ENCODE measurements at places on chromosomes 5 and 9.

DNA sequence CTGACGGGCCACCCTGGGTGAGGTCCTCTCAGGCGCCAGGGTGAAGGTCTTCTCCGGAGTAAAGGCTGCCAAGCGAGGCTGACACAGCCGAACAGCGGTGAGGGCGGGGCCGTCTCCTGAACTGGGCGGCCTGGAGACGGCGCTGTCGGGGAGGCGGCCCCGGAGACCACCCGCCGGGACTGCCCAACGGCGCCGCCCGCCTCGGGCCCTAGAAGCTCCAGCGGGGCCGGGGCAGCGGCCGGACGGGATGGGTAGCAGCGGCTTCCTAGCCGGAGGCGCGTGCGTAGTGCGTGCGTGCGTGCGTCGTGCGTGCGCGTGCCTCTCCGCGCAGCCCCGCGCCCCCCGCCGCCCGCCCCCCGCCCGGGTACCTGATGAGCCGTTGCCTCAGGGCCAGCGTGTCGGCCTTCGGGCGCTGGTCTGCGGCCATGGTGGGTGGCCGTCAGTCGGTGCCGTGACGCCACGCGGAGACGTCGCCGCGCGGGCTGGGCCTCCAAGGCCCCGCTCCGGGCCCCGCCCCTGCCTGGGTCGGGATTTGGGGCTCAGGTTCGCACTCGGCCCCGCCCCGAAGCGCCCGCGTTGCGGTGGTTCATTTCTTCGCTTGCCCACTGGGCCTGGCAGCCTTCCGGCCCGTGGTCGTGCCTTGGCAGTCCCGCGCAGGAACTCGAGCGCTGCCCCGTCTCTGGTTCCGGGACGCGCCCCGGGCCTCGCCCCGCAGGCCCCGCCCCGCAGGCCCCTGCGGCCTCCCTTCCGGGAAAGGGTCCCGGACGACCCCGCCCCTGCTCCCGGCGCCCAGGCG, at the start of gene PHYKPL:
TSS of gene PHYKPL (minus strand) at position 679 of the 796 bp plus-strand sequence. CDS start at position 427, 252 bp downstream.
- peak; percentile 86 for DNase-seq

DNA sequence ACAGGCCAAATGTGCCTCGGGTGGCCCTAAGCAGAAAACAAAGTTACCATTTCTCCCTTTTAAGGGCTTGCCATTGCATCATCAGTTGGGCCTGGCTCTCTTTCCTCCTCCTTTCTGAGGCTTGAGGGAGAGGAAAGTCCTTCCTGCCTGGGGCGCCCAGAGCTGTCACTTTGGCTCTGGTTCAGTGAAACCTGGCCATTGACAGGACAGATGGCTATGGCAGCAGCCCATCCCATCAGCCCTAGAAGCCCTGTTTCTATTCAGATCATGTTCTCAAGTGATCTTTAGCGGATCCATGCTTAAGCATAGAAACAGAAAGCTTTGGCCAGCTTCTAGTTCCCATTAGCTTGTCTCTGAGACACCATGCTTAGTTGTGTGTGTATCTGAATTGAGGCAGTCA, 293.4 kb downstream of the YTHDC2 start:
- DNase-seq, result no peak

- no peak for DNase-seq
Measured at GRCh38 chr5:152247850-152248385, 157.2 kb downstream of the NMUR2 start.

DNA sequence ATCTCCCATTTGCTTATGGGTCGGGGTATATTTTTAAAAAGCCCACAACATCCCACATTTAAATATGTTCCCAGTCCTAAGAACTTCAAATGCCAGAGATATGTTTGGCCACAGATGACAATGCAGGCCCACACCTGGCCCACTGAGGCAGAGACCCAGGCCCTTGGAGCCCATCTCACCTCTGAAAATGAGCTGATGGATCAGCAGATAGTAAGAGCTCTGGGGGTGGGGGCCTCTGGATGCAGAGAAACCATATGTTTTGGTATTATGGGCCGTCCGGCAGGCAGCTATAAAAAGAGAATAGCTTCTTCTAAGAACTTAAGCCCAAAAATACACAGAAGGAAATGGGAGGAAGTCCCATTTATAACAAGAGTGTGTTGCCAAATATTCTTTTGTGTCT, 256.0 kb downstream of the GRIA1 start:
- DNase-seq, result no peak

DNA sequence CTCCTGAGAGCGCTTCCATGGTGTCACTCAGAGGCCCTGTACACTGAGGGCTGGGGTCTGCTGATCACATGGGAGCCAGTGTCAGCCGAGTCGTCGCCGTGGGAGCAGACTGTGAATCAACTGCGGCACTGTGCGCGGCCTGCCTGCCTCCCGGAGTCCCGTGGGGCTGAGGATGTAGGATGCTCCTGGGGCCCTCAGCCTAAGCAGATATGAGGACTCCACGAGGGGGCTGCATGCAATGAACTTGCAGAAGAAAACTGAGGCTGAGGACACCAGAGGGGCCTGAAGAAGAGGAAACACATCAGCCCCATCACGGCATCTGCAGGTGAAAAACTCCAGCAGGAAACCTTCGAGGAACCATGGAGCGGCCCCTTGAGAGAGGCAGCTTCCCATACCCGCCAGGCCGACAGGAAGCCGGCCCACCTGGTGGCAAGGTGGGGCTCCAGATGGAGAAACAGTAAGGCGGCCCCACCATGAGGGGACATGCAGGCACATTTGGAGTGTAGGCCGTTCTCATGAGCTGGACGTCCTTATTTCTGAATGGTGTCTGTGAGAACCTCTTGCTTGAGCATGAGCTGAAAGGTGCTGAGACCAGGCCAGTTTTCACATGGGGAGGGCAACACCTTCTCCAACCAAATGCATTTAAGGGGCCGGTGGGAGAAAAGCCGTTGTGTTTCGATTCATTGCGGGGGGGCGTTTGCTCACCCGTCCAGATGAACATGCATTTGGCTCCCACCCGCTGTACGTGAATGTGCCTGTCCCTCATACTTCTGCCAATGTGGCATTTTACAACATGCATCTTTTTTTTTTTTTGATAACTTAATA, 35.2 kb upstream of the ADAMTS2 start:
- DNase-seq, result no peak

DNA sequence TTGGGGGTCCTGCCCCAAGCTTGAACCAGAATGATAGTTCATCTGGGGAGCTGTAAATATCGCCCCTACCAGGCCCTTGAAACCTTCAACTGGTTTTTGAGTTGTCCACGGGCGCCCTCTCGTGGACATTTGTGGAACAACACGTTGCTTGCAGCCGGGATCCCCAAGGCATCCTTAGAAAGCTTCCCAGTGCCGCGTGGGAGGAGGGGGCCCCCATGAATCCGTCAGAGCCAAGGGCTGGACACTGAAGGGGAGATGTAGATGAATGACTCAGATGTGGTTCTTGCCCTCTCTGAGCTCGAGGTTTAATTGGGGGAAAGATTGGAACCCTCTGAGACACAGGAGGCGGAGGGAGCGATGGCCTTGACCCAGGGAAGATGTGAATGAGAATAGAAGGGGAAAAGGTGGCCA, 31.8 kb upstream of the ORM1 start:
- DNase-seq, result peak; percentile 73

GRCh38 chr5:61737964-61738340, 405.9 kb downstream of the ZSWIM6 start:
- no peak for DNase-seq

DNA sequence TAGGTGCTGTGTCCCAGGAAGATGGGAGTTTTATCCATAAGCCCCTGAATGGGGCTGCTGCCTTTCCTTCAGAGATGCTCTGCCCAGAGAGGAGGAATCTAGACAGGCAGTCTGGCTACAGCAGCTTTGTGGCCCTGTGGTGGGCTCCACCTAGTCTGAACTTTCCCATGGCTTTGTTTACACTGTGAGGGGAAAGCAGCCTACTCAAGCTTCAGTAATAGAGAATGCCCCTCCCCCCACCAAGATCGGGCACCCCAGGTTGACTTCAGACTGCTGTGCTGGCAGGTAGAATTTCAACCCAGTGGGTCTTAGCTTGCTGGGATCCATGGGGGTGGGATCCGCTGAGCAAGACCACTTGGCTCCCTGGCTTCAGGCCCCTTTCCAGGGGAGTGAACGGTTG, 100.9 kb upstream of the DPYSL3 start:
- DNase-seq, result no peak

DNA sequence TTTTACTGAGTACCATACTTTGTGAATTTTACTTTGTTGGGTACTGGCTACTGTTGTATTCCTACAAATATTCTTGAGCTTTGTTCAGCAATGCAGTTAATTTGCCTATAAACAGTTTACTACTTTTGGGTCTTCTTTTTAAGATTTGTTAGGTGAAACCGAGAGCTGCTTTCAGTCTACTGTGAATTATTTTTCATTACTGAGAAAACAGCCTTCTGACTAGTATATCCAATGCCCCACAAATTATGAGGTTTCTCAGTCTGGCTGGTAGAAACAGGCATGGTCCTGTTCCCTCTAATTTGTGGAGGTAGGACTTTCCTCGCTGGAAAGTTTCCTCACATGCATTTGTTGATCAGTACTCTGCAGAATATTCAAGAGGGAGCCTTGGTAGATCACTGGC, 392.0 kb downstream of the ZSWIM6 start:
- DNase-seq, result no peak

- no peak for DNase-seq
Measured at GRCh38 chr5:746258-746761, 38.2 kb downstream of the ZDHHC11B start.
